Foreskin fibroblast (primary cell): ENCODE measurements at places on chromosomes 2 and 18.

GRCh38 chr2:657766-658165 is 19.4 kb downstream of the TMEM18 start:
- no peak for DNase-seq

DNA sequence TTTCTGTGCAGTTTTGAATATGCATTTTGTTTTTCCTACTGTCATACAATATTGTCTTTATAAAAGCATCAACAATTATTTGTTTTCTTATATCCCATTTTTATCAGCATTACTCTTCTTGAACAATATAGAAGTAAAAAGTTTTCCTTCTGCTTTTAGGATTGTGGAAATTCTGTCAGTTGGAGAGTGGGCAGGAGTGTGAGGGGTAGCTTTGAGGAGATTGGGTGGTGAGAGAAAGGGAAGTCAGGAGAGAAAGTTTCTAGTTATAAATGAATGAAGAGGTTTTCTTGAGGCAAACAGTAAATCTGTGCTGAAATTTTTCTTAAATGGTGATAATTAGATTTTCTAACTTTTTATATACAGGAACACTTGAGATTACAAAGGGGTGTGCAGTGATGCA is 151.7 kb upstream of the NOSTRIN start:
- no peak for DNase-seq

DNA sequence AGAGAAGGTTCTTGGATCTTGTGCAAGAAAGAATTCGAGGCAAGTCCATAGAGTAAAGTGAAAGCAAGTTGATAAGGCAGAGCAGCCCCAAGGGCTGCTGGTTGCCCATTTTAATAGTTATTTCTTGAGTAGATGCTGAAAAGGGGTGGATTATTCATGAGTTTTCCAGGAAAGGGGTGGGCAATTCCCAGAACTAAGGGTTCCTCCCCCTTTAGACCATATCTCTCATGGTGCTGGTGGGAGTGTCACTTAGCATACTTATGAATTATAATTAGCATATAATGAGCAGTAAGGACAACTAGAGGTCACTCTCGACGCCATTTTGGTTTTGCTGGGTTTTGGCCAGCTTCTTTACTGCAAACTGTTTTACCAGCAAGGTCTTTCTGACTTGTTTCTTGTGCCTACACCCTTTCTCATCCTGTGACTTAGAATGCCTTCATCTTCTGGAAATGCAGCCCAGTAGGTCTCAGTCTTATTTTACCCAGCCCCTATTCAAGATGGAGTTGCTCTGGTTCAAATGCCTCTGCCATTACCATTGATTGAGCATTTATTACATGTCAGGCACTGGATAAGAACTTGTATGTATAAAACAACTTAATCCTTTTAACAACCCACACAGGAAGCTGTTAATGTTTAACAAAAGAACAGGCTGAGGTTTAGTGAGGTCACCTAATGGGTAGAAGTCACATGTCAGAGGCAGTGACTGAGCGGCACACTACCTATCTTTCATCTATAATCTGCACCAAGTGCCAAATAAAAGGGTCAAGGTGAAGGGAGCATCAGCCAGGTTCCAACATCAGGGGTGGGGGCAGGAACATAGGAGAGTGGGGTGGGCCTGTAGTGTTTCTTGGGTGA is 250.9 kb downstream of the ICOS start:
- DNase-seq = no peak

DNA sequence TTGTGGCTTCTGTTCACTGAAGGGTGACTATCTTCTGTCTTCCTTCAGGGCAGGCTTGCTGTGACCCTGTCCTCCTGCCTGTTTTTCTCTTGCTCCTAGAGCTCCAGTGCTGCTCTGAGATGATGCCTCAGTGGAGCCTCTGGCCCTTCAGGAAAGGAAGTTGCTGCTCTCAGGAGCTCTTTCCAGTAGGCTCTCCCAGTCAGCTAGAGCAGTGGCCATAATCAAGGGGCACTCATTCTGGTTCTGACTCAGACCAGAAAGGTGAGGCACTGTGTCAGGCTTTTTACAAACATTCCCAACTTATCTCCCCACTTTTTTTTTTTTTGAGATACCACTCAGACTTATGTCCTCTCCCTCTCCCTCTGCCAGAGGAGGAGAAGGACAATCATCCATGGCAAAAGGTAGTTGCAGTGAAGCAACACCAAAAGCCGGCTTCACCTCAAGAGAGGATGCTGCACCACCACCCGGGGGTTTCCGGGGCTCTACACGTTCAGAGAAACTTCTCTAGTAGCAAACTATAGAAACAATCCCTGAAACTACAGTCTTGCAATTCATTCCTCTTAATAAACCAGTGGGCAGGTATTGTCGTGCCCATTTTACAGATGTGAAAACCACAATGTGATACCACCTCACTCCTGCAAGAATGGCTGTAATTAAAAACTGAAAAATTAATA is 115.4 kb downstream of the ACTR3 start:
- DNase-seq = no peak
